ENCODE measurements at places on chromosomes 2 and 18. TPM values are rescaled to one million over a fixed set of nuclear protein-coding genes. Genes with fewer than 3 reads are reported as not detected.

GRCh38 chr2:144356402-144356801 lies 163.5 kb downstream of the ZEB2 start:
- no peak for DNase-seq

DNA sequence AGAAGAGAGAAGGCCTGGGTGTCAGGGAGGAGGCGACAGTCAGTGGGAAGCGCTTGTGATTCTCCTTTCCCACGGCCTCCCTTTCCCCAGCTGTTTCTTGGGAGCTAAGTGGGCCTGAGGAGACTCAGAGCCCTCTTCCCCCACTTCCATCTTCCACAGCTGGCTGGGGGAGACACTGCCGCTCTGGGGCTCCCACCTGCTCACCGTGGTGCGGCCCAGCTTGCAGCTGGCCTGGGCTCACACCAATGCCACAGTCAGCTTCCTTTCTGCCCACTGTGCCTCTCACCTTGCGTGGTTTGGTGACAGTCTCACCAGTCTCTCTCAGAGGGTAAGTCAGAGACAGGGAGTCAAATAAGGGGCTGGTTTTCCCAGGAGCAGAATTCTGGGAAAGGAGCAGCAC lies 7.1 kb downstream of the TMEM214 start:
- DNase-seq, result no peak

DNA sequence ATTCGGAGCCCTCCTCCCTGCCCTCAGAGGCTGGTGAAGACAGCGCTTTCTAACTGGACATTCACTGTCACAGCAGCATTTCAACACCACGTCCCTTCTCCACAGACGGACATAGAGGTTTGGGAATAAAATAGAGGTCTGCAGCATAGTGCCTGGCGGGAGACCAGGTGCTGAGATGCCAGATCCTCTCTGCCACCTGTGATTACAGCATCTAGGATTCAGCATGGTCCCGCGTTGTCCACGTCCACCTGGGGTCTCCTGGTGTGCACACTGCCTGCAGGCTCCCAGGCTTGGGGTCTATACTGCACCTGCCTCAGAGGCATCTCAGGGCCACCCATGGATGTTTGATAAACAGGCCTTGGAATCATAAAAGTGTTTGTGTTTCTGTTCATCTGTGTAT lies 175.5 kb downstream of the TMEM18 start:
- DNase-seq, result no peak

- DNase-seq, result no peak
Measured at GRCh38 chr2:106530866-106531265, 43.7 kb downstream of the CD8B2 start.

DNA sequence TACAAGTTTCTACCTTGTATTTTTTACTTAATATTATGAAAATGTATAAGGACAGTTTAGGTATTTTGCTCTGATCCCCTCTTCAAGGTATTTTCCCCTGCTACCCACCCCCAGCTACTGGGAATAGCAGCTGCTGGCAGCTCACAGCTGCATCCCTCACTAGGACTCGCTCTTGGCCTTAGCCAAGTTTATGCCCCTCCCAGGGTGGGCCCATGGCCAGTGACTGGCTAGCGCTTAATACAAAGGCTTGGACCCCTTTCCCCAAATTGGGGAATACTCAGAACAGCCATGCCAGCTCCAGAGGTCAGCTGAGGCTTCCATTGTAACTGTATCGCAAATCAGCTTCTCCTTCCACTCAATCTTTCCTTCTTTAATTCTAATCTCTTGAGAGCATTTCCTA lies 131.3 kb downstream of the GFPT1 start:
- no peak for DNase-seq

DNA sequence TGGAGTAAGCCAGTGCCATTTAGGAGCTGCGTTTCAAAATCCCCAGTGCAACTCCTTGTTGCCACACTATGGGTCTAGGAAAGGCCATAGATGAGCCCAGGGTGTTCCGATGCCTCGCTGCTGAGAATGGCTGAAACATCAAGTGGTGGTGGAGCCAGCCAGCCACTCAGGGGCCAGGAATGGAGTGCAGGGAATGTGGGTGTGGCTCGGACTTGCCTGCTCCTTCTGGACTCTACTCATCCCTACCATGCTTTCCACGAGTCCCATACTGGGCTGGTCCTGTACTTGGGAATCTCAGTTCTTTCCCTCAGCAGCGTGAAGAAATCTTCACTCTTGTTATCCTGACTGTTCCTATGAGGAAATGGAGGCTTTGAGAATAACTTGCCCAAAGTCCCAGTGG lies 143.5 kb downstream of the INSIG2 start:
- no peak for DNase-seq

GRCh38 chr2:176072951-176073904 lies 10.5 kb downstream of the EVX2 start:
- DNase-seq, result peak; percentile 23

GRCh38 chr18:55265984-55266383 lies 306.7 kb upstream of the CCDC68 start:
- DNase-seq, result peak; percentile 58

DNA sequence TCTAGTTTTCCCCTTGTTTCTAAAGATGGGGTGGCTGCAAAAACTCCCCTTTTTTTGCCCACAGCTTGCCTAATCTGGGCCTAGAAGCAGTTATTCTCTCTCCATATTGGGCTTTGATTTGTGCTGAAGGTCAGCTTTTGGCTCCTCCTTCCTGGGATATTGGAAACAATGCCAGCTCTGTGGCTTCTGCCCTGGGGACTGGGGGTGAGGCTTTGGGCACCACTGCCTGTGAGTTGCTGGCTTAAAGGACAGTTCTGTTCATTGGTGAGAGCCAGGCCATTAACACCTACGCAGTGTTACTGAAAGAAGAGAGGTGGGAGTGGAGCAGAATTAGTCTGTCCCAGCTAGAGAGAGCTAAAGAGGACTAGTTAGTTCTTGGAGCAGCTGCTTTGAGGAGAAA lies 4.3 kb downstream of the UBXN2A start:
- DNase-seq, result no peak

GRCh38 chr2:9076210-9076609 lies 72.7 kb upstream of the MBOAT2 start:
- DNase-seq, result no peak

DNA sequence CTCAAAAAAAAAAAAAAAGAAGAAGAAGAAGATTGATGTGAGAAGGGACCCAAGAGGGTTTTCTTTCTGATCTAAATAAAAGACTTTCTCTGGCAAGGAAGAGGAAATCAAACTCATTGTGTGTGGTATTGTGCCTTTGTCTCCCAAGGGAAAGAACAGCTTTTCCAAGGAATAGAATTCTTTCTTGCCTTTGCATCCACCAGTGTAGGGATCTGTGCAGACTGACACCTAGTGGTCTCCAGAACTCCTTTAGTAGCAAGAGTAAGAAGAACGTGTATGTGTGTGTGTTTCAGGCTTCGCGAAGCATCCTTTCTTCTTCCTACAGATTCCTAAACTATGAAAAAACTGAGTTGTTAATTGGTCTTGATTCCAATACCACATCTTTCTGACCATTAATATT lies 33.5 kb upstream of the CRIM1 start:
- no peak for DNase-seq

DNA sequence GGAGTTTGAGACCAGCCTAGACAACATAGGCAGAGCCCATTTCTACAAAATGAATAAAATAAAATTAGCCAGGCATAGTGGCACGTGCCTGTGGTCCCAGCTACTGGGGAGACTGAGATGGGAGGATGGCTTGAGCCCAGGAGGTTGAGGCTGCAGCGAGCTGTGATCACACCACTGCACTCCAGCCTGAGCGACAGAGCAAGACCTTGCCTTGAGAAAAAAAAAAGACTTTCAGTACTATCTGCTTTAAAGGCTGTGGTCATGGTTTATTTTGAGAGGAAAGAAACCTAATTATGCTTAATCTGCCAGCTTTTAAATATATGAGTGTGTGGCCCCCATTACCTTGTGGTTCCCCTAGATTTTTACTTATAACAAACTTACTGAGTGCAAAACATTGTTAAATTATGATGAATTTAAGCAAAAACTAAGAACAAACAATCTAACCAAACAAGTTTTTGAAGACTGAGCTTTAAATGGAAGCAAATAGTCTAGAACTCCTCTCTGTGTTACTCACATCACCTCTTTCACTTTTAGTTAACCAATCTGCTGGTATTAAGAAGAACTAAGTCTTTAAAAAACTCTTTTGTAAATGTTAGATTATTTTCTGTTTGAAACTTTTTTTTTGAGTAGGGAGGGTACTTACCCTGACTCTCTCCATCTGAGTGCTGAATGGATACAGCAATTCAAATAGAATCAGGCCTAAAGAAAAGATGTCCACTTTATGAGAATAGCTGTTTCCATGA lies 65.4 kb downstream of the EIF2AK3 start:
- DNase-seq, result no peak

- DNase-seq, result peak; percentile 40
Measured at GRCh38 chr2:24050041-24050979, 769 bp downstream of the FKBP1B start.

- DNase-seq, result no peak
Measured at GRCh38 chr2:175597286-175597685, 404.8 kb downstream of the LNPK start.

DNA sequence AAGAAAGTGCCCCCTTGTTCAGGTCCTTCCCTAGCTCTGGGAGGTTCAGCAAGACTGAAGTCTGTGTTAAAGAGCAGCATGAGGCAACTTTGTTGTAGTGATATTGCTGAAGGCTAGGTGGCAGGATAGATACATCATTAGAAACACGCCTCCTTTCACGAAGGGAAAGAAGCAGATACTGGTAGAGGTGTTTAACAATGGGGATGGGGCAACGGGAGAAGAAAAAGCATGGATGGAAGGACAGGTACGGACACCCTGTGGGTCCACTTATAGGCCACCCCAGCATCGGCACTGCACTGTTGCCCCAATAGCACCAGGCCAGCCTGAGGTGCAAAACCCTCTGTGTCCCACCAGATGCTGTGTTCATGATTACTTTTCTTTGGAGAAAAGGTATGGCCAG lies 3.5 kb upstream of the IGFBP5 start:
- peak; percentile 15 for DNase-seq

DNA sequence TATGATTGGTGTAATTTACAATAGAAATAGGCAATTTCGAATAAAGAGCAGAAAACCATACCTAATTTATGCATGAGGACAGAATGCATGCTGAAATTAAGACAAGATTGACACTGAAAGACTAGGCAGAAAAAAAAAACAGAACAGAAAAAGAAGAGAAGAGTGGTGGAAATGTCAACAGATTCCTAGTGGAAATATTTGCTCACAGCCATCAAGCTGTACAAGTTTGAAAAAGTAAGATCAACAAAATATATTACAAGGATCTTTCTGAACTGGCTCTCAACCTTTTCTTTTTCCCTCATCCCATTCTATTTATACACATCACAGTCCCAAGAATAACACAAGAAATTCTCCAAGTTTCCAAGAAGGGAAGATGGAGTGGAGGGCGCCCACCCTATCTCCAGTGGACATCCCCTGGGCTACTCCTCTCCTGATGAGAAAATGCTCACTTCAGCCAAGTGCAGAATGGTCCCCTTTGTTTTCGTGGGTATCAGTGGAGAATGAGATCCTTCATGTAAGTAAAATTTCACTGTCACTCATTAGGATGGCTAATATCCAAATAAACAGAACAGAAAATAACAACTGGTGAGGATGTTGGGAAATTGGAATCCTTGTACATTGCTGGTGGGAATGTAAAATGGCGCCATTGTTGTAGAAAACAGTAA lies 51.0 kb upstream of the ZNF532 start:
- DNase-seq, result no peak

DNA sequence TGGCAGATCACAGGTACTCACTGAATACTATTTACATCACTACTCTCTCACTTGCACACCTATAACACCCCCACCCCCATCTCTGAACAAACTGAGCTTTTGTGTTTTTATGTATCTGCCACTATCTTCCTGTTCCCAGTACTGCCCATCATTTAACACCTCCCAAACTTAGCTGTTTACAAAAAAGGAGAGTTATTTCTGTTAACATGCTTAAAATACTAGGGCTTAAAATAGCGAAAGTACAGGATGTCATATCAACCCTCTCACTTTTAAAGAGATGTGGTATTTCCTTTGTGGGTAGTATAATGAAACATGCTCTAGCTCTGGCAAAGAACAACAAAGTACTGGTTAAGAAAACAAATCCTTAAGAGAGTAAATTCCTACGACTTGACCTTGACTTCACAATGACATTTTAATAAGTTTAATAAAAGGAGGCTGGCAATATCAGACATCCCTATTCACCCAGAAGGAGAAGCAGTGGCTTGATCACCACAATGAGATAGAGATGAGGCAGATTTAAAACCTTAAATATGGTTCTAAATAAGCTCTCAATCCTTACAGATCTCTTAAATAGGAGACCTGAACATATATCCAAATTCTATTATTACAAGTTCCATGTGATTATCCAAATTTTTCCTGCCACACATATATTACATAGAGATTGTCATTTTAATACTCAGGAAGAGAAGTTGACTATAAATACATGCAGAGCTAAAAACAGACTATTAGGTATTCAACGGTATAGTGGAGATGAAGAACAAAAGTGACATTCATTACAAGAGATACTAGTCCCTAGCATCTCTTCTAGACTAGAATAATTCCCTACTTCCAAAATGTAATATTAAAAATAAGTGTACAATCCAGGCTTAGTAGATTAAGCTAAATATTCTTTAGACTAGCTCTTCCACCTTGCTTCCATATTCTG lies 36.9 kb downstream of the TRAK2 start:
- DNase-seq, result peak; percentile 38

- no peak for DNase-seq
Measured at GRCh38 chr2:101410746-101411145, 23.4 kb upstream of the CREG2 start.

- DNase-seq, result no peak
Measured at GRCh38 chr18:23421277-23421676, 31.8 kb upstream of the RIOK3 start.

DNA sequence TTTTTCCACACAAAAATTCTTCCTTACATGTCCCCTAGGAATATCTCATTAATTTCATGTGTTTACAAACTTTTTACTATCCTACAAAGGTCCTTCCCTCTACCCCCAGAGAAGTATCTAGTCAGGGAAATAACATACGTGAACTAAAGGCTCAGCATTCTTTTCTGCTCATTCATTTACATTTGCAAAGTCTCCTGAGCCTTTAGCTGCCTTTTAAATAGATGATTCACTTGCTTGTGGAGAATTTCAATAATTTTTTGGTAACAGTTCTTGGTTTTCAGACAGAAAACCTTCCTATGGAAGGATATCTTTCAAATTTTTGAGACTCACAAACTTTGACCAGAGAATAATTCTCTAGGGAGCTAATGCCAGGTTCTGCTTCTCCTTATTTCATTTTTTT lies 81.5 kb upstream of the RMDN2 start:
- DNase-seq, result no peak

DNA sequence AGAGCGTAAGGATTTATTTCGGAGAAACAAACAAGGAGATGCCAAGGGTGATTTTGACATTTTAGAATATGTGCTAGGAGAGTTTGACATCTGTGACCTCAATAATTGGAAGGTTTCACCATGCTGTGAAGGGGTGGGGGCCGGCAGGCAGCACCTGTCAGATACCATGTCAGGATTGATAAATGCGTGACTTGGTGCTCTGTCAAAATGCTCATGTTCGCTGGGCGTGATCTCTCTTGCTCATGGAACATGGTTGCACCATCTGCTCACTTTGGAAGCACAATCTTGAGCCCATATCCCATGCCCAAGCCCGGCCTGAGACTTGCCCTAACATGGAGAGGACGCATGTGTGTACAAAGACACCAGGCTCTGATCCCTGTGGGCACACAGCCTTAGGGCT lies 347.6 kb downstream of the RNF144A start:
- DNase-seq, result no peak

GRCh38 chr2:113768770-113769169 lies 12.3 kb upstream of the SLC35F5 start:
- DNase-seq, result no peak

Gene MORN2
- 3.9 TPM for total RNA-seq

Gene SOX11
- total RNA-seq, result not detected

Gene KLHL14
- 42.5 TPM for total RNA-seq

Gene TEX44
- total RNA-seq, result not detected

Gene ZSCAN30
- 37.3 TPM for total RNA-seq

Gene B4GALT6
- 1.7 TPM for total RNA-seq

Gene SNORC
- 0.94 TPM for total RNA-seq

Gene HRH4
- 0.07 TPM for total RNA-seq
